ENCODE measurements at places on chromosomes 7 and 10.
A peak's percentile ranks its signal among the peaks of the same experiment; 100 is the strongest.

DNA sequence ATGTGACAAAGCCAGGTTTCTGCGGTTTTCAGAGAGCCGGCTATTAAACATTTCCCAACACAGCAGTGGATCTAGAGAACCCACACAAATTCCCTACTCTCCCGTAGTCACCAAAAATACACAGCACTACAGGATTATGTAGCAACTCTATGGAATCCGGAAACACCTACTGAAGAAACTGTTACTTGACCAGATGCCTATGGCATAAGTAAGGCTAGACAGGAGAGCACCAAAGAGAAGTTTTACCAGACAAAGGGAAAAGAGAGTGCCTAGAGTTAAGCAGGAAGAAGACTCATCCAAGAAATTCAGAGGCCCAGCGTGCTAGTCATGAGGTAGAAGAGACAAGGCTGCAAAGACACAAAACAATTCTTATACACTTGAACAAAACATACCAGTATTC is 321.1 kb downstream of the PARD3 start:
- H3K4me1 ChIP-seq = peaks cover 21% of the 10 kb centered on the region
- no peak overlapping the region for H3K27ac ChIP-seq
- no peak overlapping the region for H3K4me3 ChIP-seq
- H3K36me3 ChIP-seq = no peaks in the 10 kb centered on the region
- H3K27me3 ChIP-seq = no peaks in the 10 kb centered on the region

DNA sequence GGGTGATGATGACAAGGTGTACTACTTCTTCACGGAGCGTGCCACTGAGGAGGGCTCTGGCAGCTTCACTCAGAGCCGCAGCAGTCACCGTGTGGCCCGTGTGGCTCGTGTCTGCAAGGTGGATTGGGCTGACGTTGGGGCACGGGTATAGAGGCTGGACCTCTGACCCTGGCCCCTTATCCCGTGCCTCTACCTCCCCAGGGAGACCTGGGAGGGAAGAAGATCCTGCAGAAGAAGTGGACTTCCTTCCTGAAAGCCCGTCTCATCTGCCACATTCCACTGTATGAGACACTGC is 8.4 kb downstream of the MRPL43 start:
- H3K27ac ChIP-seq = no peak overlapping the region
- no peaks in the 10 kb centered on the region for H3K4me1 ChIP-seq
- H3K36me3 ChIP-seq = peaks cover 66% of the 10 kb centered on the region
- no peaks in the 10 kb centered on the region for H3K27me3 ChIP-seq
- DNase-seq = no peak

DNA sequence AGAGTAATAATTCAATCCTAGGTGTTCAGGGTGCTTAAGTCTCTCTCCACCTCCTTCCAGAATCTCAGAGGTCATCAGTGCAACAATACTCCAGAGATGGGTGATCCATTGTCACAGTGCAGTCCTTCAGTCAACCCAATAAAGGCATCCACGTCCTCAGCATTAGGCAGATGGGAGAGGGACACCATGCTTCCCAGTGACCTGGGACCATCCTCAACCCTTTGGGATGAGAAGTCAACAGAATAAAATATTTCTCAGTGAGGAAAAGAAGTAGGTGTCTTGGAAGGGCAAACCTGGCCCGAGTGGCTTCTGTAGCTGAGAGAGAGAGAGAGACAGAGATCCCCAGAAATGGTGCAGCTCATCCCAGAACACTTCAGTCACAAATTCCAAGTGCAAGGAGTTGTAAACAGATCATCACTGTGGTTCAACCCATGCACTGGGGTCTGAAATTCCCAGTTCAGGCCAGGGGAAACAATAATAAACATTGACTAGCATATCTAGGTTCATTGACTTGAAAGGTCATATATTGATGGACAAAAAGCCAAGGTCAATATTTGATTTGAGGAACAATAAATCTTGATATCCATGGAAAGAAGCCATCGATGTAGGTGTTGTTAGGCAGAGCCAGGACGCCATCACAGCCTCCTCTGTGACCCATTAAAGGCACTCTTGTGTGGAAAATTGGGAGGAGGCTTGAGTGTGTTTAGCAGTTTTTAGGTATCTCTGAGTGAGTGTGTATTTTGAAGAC is 256.0 kb upstream of the ZMIZ1 start:
- H3K27ac ChIP-seq = no peak overlapping the region
- H3K4me3 ChIP-seq = no peak overlapping the region
- no peaks in the 10 kb centered on the region for H3K36me3 ChIP-seq
- H3K27me3 ChIP-seq = no peaks in the 10 kb centered on the region

GRCh38 chr10:123097039-123097438 is 38.7 kb upstream of the HMX3 start:
- no peak for DNase-seq
- H3K27ac ChIP-seq = no peak overlapping the region
- H3K4me3 ChIP-seq = no peak overlapping the region
- no peaks in the 10 kb centered on the region for H3K36me3 ChIP-seq
- H3K27me3 ChIP-seq = no peaks in the 10 kb centered on the region

DNA sequence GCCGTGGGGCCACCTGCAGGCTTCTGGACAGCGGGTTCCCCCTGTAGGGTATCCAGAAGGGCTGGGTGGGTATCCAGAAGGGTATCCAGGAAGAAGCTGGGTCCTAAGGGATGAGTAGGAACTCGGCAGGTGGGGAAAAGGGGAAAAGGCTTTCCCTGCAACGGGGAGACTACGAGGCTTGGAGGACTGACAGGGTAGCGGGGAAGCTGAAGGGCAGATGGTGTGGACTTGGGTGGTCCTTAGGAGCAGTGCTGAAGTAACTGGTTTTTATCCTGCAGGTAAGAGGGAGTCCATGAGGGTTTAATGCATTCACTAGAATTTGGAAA is 525 bp downstream of the UBE2D4 start:
- peaks cover 21% of the 10 kb centered on the region for H3K4me1 ChIP-seq
- no peaks in the 10 kb centered on the region for H3K36me3 ChIP-seq
- no peaks in the 10 kb centered on the region for H3K27me3 ChIP-seq
- H3K27ac ChIP-seq = peak overlapping the region; percentile 97
- H3K4me3 ChIP-seq = peak overlapping the region; percentile 75

GRCh38 chr10:99654390-99655175 is 4.7 kb upstream of the ENTPD7 start:
- no peaks in the 10 kb centered on the region for H3K27me3 ChIP-seq
- H3K4me1 ChIP-seq = peaks cover 8% of the 10 kb centered on the region
- no peak overlapping the region for H3K27ac ChIP-seq
- no peak overlapping the region for H3K4me3 ChIP-seq
- no peak for DNase-seq
- no peaks in the 10 kb centered on the region for H3K36me3 ChIP-seq

GRCh38 chr10:120436439-120437112 is 20.5 kb upstream of the PLPP4 start:
- H3K27me3 ChIP-seq = peaks cover 16% of the 10 kb centered on the region
- H3K4me1 ChIP-seq = no peaks in the 10 kb centered on the region
- no peaks in the 10 kb centered on the region for H3K36me3 ChIP-seq

DNA sequence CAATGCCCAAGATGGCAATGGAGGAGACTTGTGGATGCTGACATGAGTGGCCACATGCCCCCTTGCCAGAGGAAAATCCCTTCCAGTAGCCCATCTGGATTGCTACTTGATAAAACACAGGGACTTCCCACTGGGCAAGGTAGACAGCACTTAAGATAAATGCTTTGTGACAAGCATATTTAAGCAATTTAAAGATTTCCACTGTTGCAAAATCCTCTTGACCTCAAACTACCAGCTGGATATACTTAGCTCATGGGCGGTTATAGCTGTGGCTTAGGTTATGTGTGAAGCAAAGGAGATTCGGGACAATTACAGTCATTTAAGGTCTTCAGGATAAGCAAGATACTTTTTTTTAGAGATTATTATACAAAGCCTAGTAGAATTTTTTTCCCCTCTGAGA is 238.1 kb downstream of the BMPER start:
- no peak for DNase-seq
- H3K27me3 ChIP-seq = no peaks in the 10 kb centered on the region
- H3K27ac ChIP-seq = no peak overlapping the region
- H3K4me1 ChIP-seq = no peaks in the 10 kb centered on the region
- H3K36me3 ChIP-seq = no peaks in the 10 kb centered on the region
- no peak overlapping the region for H3K4me3 ChIP-seq

GRCh38 chr10:119469846-119470245 is 72.7 kb downstream of the RGS10 start:
- no peak overlapping the region for H3K27ac ChIP-seq
- no peak for DNase-seq
- H3K36me3 ChIP-seq = no peaks in the 10 kb centered on the region
- no peak overlapping the region for H3K4me3 ChIP-seq

- peak overlapping the region; percentile 56 for H3K27ac ChIP-seq
- H3K4me1 ChIP-seq = peaks cover 91% of the 10 kb centered on the region
- no peak for DNase-seq
- H3K4me3 ChIP-seq = no peak overlapping the region
Observed at GRCh38 chr10:29482591-29483431, 152.0 kb downstream of the SVIL start.

GRCh38 chr7:6306471-6306870 is 34.0 kb upstream of the CYTH3 start:
- H3K27ac ChIP-seq = no peak overlapping the region
- H3K27me3 ChIP-seq = no peaks in the 10 kb centered on the region
- no peak overlapping the region for H3K4me3 ChIP-seq
- no peak for DNase-seq

DNA sequence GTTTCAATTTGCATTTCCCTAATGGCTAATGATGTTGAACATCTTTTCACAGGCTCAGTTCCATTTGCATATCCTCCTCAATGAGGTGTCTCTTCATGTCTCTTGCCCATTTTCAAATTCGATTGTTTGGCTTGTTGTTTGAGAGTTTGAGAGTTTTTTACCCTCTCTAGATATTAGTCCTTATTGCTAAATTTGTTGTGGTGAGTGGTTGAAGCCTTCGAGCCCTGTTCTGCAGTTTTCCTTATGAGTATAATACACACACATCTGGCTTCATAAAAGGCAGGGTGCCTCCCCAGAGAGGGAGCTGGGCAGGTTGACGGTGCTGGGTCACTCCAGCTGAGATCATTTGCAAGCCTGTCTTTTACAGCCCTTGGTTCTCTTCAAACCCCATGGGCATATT is 65.1 kb downstream of the RGS10 start:
- H3K27ac ChIP-seq = no peak overlapping the region
- no peak overlapping the region for H3K4me3 ChIP-seq
- H3K27me3 ChIP-seq = no peaks in the 10 kb centered on the region
- no peaks in the 10 kb centered on the region for H3K36me3 ChIP-seq
- H3K4me1 ChIP-seq = peaks cover 11% of the 10 kb centered on the region
- no peak for DNase-seq

DNA sequence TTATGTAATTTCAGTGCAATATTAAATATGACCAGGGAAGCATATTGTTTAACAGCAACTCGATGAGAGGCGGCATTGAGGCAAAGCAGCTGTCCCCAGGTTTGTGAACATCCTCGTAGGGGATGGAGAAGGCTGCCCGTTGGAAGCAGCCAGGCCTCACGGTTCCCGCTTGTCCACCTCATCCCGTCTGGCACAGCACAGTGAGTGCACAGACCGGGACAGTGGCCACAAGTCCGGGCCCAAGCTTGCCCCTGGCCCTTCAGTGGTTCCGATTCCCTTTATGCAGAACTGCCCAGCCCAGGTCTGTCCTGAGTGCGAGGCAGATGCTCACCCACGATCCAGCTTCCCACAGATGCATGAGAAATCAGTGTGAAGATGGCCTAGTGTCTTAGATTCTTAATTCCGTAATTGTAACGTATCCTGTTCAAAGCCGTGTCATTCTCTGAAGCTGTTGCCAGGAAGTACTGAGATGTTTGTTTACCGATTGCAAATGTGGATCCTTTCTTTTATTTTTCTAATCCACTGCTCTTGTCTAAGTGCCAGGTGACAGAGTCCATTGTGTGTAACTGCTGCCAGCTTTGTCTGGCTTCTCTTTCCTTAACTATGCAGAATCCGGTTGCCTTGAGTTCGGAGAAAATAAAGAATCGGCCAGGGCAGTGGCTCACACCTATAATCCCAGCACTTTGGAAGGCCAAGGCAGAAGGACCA is 35.5 kb downstream of the PFKP start:
- peaks cover 64% of the 10 kb centered on the region for H3K36me3 ChIP-seq
- no peak for DNase-seq
- H3K4me3 ChIP-seq = no peak overlapping the region
- no peaks in the 10 kb centered on the region for H3K27me3 ChIP-seq
- peaks cover 21% of the 10 kb centered on the region for H3K4me1 ChIP-seq
- H3K27ac ChIP-seq = peak overlapping the region; percentile 82

GRCh38 chr10:38043516-38043915 is 33.0 kb downstream of the ZNF33A start:
- peaks cover 21% of the 10 kb centered on the region for H3K36me3 ChIP-seq
- no peak overlapping the region for H3K4me3 ChIP-seq
- no peak for DNase-seq
- no peak overlapping the region for H3K27ac ChIP-seq
- H3K27me3 ChIP-seq = no peaks in the 10 kb centered on the region
- no peaks in the 10 kb centered on the region for H3K4me1 ChIP-seq

DNA sequence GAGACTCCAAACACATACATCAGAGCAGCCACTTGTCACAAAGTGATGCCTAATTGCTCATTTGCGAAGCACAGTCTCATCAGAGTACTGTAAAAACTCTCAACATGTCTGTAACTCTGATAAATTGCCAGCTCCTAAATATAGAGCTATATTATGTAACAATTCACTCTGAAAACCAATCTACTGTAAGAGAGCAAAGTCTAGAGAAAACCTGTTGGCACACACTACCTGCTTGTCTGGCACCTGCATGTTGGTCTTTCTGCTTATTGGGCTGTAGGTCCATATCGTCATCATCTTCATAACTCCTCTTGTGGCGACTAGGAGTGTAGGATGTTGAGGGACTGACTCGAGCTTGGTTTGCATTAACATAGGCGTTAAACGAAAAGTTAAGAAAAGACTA is 19.8 kb downstream of the MCMBP start:
- H3K4me3 ChIP-seq = no peak overlapping the region
- no peak overlapping the region for H3K27ac ChIP-seq
- peaks cover 56% of the 10 kb centered on the region for H3K36me3 ChIP-seq
- H3K27me3 ChIP-seq = no peaks in the 10 kb centered on the region

Data from esophagus muscularis mucosa (tissue), 4 donors.